NCI-H1048 (cell line): ENCODE measurements at places on chromosomes 5 and 9.
A peak's percentile ranks its signal among the peaks of the same experiment; 100 is the strongest.

DNA sequence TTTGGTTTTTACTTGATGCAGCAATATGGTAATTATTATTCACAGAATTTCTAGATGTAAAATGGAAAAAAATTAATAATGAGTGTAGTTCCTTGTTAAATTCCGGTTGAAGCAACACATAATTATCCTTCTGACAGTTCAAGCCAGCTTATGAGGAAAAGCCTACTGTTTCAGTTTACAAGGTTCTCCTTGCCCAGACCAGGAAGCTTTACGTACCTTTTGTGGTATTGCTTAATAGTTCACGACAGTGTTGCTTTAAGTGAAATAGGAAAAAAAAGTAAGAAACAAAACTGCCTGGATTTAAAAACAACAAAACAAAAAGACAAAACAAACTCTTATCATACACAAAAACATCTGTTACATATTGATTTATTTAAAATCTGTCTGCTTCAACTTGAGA, 547.3 kb upstream of the C9orf72 start:
- DNase-seq, result no peak

GRCh38 chr9:87149799-87150198, 202.5 kb upstream of the GAS1 start:
- no peak for DNase-seq

GRCh38 chr9:86977205-86977835, 30.0 kb upstream of the GAS1 start:
- no peak for DNase-seq

DNA sequence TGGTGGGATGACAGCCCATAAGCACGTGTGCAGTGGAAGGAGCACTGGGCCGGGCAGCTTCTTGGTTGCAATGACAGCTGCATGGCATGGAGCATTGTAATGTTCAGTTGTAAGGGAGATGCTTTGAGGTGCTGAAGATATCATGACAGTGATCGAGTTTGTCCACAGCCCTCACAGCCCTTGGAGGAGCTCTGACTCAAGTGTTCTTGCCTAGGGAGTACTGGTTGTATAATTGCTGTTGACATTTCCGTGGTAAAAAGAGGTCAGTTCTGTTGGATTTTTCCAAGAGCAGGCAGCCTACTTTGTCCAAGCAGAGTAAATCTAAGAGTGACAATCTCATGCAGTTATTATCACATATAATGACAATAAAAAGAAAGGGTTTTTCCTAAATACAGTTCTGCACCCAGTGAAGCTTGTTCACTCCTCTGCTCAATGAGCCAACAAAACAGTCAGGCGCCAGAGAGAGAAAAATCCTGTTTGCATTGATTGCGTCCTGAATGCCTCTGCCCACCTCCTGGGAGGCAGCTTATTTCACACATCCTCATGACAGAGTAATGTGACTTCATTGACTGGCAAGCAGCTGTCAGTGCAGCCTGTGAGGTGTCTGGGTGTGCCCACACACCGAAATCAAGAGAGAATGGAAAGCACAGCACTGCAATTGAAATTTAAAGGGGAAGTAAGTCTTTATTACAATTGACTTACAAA, 248.0 kb downstream of the NTRK2 start:
- no peak for DNase-seq

DNA sequence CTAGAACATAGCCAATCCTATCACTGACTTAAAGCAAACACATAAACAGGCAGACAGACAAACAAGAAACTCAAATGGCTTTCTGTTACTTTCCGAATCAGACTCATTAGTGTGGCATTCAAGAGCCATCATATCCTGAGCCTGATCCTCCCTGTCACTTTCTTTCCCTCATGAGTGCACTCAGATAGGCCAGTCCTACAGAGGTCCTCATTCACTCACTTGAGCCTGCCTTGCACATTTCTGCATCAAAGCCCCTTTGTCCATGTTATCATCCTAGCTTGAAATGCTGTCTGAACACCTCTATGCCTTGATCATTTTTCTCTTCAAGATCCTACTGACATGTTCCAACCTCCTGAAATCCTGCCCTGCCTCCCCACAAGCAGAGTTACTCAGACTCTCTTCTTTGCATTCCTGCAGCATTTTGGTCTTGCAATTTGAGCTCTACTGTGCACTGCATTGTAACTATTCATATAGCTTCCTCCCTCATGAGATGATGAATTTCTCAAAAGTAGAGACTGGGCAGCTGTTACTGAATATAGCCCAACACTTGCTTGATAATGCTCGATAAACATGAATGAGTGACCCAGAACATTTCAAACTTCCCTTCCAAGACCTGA, 126.9 kb downstream of the PALM2AKAP2 start:
- no peak for DNase-seq

DNA sequence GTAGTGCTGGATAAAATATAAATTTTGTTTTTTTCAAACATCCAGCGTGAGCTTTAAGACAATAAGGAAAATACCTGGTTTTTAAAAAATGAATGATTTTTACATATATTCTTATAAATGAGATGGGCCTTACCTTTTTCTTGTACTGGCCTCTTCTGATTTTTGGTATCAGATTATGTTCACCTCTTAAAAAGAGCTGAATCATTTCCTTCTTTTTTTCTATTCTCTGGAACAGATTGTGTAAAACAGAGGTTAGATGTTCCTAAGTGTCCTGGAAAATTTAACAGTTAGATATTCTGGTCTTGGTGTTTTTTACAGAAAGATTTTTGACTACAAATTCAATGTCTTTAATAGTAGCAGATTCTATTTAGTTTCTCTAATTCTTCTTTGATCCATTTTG, 74.6 kb downstream of the NDUFAF2 start:
- DNase-seq, result no peak

GRCh38 chr5:148961261-148962199, 101.3 kb downstream of the SH3TC2 start:
- no peak for DNase-seq

GRCh38 chr5:43007246-43007910, 32.7 kb downstream of the ANXA2R start:
- DNase-seq, result no peak

DNA sequence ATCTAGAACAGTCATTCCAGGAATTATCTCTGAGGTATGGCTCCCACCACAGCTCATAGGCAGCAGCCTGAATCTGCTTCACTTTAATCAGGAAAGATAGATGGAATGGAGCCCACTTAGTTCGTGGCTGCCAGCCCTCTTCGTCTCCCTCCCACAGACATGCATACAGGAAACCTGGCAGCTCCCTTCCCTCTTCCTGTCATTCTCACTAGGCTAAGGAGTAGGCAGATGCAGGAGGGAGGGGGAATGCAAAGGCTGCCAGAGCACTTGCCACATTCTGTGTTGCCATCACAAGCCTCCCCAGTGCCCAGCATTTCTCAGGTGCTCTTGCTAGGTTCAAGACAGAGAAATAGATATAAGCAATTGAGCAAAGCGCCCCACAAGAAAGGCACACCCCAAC, 378.9 kb downstream of the ELAVL2 start:
- no peak for DNase-seq

DNA sequence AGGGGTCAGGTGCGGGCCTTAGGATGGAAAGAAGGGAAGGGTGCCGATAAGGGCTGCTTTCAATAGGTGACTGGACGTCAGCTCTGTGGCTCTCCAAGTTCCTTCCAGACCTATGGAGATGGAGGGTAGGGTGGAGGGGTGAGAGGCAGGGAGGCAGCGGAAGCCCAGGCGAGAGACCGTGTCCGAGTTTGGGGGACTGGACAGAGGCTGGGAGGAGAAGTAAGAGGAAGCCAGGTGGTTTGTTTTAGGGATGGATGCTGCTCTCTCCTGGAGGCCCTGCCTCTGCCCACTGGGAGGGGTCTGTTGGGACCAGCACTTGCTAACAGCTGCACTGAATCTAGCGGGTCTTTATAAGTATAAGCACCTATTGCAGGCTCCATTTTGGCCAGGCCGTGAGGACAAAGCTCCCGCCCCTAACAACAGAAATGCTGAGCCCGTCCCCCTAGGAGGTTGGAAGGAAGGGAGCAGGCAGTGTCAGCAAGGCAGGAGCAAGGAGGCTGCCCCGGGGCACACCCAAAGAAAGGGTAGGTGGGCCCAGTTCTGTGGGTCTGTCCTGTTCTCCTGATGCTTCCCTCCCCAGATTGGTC, 167.5 kb downstream of the DAB2IP start:
- no peak for DNase-seq

- DNase-seq, result no peak
Observed at GRCh38 chr9:132804576-132805295, 73.3 kb downstream of the AK8 start.

GRCh38 chr9:130172858-130173665, 858 bp downstream of the NCS1 start:
- DNase-seq, result no peak

DNA sequence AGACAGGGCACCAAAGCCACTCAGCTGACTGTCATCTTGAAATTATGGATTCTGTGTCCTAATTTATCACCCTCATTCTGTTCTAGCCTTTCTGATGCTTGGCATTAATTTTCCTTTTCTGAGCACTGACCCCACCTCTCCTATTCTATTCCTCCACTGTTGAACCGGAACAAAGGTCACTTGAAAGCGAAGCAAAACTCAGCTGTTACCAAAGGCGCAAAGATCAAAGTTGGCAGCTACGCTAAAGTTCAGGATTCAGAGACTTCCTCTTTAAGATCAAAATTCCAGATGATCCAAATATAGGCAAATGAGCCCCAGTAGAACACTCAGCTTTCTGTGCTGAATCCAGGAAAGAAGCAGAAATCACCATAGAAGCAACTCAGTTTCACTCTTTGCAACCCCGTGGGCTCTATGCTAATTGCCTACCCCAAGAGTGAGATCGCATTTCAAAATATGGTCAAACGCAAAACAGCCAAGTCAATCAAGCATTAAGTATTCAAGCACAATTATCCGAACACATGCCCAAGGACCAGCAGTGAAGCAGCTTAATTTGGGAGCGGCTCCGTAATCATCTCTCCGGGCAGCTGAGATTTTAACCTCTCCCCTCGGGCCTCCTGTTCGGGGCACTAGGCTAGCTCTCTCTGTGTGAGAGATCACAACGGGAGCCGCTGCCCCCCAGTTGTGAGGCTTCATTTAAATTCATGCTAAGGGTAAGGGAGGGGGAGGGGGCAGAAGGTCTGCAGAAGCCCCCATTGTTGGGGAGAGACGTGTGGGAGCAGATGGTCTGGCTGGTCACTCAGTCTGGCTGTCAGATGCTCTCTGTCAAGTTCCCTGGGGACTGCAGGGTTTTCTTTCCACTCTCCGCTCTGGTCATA, 288.6 kb downstream of the ELAVL2 start:
- peak; percentile 68 for DNase-seq

DNA sequence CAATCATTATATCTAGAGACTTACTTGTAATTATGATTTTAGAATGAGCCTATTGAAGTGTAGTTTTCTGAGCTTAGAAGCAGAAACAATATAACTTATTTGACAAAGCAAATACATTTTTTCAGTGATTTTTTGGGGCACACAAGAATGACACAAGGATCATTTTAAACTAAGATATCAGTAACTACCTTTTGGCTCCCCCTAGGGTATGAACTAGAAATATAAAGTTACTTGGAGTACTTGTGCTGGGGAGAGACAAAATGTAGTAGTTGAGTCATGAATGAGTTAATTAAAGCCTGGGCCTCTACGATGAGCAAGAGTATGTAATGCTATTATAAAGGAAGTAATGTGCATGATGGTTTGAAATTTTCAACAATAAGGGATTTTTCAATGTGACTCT, 1244.1 kb upstream of the ACO1 start:
- DNase-seq, result no peak

DNA sequence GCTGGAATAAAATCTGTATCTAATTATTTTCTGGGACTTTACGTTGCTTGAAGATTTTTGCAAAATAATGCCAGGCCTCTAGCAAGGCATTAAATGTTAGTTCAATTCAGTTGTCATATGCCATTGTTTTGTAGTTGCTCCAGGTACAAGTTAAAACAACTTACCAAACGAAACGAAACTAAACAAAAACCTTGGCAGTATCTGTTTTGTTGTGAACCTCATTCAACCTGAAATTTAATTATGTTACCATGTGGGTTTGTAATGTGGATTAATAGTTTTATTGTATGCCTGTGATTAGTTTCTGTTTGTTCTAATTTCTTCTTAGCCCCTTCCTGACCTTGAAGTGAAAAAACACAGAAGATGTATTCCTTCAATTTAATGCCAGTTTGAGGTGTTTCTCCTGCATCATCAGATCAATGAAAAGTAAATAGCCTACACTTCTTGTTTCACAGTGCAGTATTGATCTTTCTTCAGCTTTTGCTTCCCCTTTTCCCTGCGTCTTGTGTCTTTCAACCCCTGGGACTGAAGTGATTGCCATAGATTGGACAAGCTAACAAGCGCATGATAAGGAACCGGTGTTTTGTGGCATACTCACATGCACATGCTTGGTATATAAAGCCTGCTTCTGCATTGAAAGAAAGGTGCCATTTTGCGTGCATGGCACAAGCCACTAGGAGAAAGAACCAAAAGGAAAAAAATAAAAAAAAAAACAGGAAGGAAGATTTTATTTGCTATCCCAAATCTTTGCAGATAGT, 699.0 kb upstream of the ARRDC3 start:
- DNase-seq, result no peak

DNA sequence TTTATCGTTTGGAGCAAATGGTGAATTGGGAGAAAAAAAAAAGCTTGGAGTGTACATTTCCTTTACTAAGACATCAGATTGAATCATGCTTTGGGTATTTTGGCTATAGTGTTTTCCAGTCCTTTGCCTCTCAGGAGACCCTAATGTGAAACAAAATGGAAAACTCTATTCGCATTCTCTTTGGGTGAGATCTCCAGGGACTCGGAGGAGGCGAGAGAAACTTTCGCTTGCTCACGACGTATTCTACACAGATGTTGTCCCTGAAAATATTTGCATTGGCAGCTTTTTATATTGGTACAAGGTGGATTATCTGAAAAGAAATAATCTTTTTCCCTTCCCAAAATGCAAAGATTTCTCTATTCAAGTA, 1240.1 kb upstream of the WWC1 start:
- DNase-seq, result no peak

DNA sequence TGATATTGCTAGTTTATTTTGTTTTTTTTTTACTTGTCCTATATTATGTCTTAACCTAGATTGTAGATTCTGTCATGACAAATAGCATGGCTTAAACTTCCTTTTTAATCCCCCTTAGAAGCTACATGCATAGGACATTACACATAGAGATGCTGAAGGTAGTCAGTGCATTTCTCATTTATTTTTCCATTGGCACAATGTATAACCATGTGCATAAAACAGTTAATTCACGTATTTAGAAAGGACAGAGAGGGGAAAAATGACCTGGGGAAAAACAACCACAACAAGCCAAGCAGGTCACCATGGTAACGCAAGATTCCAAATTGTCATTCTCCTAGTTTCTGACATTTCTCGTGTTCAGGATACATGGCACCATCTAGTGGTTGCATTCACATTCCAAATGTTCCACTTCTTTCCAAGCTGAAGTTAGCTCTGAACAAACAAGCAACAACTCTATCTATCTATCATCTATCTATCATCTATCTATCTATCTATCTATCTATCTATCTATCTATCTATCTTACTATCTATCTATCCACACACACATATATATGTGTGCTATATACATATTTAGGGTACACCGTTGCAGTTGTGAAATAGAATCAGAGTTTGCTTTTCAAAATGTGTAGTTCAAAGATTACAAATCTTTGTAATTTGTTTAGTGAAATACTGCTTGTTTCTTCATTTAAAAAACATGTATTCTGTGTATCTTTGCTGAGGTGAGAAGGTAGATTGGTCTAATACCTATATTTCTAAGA, 487.2 kb upstream of the ST8SIA4 start:
- no peak for DNase-seq

- no peak for DNase-seq
Observed at GRCh38 chr5:141637123-141637766, 448 bp downstream of the RELL2 start.
